ENCODE measurements at places on chromosomes 6 and 20.
A peak's percentile ranks its signal among the peaks of the same experiment; 100 is the strongest.

GRCh38 chr6:156557251-156557910, 219.8 kb upstream of the ARID1B start:
- peak; percentile 25 for DNase-seq

- no peak for DNase-seq
These were observed 181.3 kb upstream of the GMDS start for GRCh38 chr6:2426561-2427340.

- DNase-seq, result no peak
These were observed 272.2 kb downstream of the KCNQ5 start for GRCh38 chr6:72894091-72894490.

- no peak for DNase-seq
These were observed 108.2 kb upstream of the NFATC2 start for GRCh38 chr20:51650685-51651134.

GRCh38 chr6:61833176-61833755, 452.8 kb downstream of the KHDRBS2 start:
- no peak for DNase-seq

DNA sequence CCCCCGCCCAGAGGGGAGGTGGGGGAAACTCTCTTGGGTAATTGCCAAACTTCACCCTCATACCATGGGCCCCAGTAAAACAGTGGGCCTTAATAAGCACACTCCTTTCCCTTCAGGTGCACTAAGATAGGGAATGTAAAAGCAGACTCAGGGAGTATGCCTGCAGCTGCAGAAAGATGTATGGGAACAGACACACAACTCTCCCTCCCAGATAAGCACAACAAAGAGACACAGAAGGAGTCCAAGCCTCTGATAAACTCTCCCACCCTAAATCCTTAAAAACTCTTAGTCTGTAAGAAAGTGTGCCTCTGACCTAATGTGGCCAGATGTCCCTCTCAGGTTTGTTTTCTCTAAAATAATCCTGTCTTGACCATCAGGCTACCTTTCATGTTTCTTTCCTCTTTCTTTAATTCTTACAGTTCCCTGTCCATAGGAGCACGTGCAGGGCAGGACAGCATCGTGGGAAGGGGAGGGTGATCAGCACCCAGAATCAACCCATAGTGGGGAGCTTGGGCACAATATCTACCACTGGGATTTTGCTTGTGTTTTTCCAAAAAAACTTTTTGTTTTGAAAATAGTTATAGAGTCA, 11.3 kb upstream of the CTCFL start:
- DNase-seq, result no peak

GRCh38 chr6:24951811-24952299, 16.1 kb upstream of the RIPOR2 start:
- peak; percentile 37 for DNase-seq

DNA sequence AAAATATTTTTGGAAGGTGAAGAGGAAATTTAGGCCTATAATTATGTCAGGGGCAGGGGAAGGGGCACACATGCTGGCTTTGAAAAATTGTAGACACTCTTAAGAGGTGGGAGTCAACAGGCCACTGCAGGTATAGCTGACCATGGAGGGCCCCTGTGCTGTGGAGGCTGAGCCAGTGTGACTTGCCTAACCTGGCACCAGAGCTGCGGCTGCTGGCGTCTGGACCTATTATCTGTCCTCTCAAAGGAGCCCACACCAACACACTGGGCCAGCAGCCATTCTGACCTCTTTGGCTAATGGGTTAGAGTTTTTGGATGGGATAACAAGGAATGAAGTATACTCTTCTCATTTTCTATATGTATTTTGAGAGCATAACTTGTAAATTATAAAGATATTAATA, 4.5 kb downstream of the GID8 start:
- DNase-seq, result no peak

GRCh38 chr20:50371878-50372769, 138.1 kb upstream of the PTPN1 start:
- no peak for DNase-seq

- peak; percentile 70 for DNase-seq
These were observed 7.1 kb upstream of the SLC22A7 start for GRCh38 chr6:43290905-43291355.

GRCh38 chr20:23647346-23647745, 9.6 kb upstream of the CST3 start:
- no peak for DNase-seq

- no peak for DNase-seq
These were observed 182.4 kb upstream of the TSHZ2 start for GRCh38 chr20:52789716-52790115.

GRCh38 chr6:158688860-158689259, 39.0 kb downstream of the SYTL3 start:
- DNase-seq, result no peak

- DNase-seq, result no peak
These were observed 1.2 kb downstream of the ZNF335 start for GRCh38 chr20:45970646-45971424.

Measured in small intestine (tissue), 16 donors.